ENCODE measurements at places on chromosomes 4 and X. TPM values are rescaled to one million over a fixed set of nuclear protein-coding genes. Genes with fewer than 3 reads are reported as not detected.

Gene NDNF
- polyA plus RNA-seq = 2.8 TPM

GRCh38 chrX:19875050-19875431 lies 12.4 kb downstream of the SH3KBP1 start:
- no peaks in the 10 kb centered on the region for H3K27me3 ChIP-seq
- H3K4me1 ChIP-seq = peaks cover 31% of the 10 kb centered on the region
- no peak for DNase-seq
- H3K27ac ChIP-seq = no peak overlapping the region
- no peak overlapping the region for H3K4me3 ChIP-seq

DNA sequence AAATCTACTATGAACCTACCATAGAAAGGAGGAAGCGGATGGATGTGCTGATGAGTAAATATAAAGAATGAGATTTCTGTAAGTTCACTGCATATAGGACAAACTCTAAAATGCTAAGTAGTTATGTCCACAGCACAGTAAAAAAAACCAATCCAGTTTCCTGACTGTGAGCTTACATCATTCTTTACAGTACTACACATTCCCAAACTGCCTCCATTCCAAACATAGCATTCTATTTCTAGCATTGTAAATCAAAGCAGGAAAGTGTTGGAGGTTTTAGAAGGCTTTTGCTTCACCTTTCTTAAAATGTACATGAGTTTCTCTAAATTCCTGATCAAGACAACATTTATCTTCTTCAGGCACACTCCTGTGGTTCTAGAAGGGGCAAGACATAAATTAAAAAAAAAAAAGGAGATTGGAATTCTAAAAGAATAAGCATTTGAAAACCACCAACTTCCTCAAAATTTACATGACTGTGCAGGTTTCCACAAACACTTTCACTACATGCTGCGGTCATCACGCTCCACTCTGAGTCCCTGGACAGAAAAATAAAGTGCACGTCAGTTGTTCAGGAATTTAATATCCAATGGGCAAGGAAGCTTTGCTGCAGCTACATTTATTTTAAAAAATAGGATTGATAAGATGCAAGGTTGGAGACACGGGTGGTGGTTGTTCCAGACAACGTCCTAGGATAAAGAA lies 297.6 kb upstream of the STS start:
- no peaks in the 10 kb centered on the region for H3K36me3 ChIP-seq
- no peak for DNase-seq
- no peak overlapping the region for H3K4me3 ChIP-seq
- H3K27me3 ChIP-seq = no peaks in the 10 kb centered on the region
- H3K4me1 ChIP-seq = no peaks in the 10 kb centered on the region

GRCh38 chr4:3254302-3255131 lies 5.6 kb downstream of the MSANTD1 start:
- H3K36me3 ChIP-seq = no peaks in the 10 kb centered on the region
- no peak overlapping the region for H3K4me3 ChIP-seq
- no peaks in the 10 kb centered on the region for H3K4me1 ChIP-seq
- H3K27ac ChIP-seq = no peak overlapping the region
- H3K27me3 ChIP-seq = no peaks in the 10 kb centered on the region

DNA sequence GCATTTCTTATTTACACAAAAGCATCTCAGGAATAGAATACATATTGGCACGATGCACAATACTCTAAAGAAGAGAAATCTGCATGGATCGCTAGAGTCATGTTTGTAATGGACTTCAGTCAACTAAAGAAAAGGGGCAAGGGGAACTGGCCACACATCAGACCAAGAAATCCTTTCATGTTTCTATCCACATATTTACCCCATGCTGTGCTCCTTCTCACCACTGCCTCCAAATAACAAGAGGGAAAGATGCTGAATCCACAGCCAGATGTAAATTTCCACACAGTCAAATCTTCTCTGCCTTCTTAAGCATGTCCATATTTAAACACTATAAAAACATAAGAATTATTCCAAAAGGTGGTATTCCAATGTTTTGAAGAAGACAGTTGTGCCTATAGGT lies 67.6 kb downstream of the COX18 start:
- no peak overlapping the region for H3K27ac ChIP-seq
- H3K36me3 ChIP-seq = no peaks in the 10 kb centered on the region
- H3K4me1 ChIP-seq = no peaks in the 10 kb centered on the region
- DNase-seq = no peak

GRCh38 chr4:12507868-12508481 lies 976.2 kb downstream of the RAB28 start:
- DNase-seq = no peak
- H3K36me3 ChIP-seq = no peaks in the 10 kb centered on the region
- H3K27ac ChIP-seq = no peak overlapping the region
- no peak overlapping the region for H3K4me3 ChIP-seq
- H3K4me1 ChIP-seq = no peaks in the 10 kb centered on the region
- no peaks in the 10 kb centered on the region for H3K27me3 ChIP-seq
